ENCODE measurements at places on chromosomes 6 and 20. TPM values are rescaled to one million over a fixed set of nuclear protein-coding genes. Genes with fewer than 3 reads are reported as not detected.

BANF2 gene
- total RNA-seq: not detected

HDGFL1 gene
- total RNA-seq: 0.11 TPM

KHDC1 gene
- 10.2 TPM for total RNA-seq

DNA sequence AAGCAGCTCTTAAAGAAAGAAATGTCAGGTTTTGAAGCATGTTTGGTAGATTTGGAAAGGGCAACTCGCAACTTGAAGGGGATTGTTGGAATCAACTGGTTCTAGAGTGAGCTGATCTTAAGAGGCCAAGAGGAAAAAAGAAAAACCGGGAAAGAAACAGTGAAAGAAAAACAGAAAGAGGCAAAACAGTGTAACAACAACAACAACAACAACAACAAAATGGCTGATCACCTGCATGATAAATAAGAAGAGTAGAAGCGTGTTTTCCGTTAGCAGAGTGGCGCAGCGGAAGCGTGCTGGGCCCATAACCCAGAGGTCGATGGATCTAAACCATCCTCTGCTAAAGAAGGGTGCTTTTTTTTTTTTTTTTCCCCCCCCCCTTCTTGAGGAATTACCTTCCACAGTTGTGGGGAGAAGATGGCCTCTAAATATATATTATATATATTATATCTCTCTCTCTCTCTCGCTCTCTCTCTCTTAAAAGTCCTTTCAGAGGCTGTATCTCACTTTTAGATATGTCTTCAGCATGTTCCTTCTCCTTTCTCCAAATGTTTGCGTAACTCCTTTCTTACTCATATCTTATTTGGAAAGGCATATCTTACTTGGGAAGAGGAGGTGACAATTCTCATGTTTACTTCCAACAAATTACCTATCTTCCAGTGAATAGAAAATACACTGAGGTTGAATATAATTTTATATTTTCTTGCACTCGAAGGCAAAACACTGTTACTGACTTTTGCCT lies 134.4 kb downstream of the OR2B2 start:
- no peaks in the 10 kb centered on the region for H3K36me3 ChIP-seq
- no peak overlapping the region for H3K4me3 ChIP-seq
- no peak for DNase-seq
- H3K4me1 ChIP-seq: peaks cover 10% of the 10 kb centered on the region
- no peak overlapping the region for H3K27ac ChIP-seq

DNA sequence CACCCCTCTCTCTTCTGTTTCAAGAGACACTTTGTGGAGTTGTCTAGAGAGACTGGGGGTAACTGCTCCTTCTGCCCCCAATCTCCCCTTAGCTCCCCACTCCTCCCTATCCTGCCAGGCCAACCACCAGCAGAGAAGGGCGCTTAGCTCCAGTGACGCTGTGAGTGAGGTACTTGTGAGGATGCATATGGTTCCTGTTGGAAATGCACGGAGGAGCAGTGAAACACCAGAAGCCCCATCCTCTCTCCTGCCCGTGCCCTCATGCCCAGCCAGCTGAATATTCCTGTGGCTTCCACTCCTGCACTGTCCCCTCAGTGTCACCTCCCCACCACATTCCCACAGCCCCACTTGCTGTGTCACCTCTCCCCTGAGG lies 11.9 kb downstream of the NT5E start:
- H3K36me3 ChIP-seq: no peaks in the 10 kb centered on the region
- H3K4me3 ChIP-seq: no peak overlapping the region
- no peak for DNase-seq
- H3K27ac ChIP-seq: no peak overlapping the region

DNA sequence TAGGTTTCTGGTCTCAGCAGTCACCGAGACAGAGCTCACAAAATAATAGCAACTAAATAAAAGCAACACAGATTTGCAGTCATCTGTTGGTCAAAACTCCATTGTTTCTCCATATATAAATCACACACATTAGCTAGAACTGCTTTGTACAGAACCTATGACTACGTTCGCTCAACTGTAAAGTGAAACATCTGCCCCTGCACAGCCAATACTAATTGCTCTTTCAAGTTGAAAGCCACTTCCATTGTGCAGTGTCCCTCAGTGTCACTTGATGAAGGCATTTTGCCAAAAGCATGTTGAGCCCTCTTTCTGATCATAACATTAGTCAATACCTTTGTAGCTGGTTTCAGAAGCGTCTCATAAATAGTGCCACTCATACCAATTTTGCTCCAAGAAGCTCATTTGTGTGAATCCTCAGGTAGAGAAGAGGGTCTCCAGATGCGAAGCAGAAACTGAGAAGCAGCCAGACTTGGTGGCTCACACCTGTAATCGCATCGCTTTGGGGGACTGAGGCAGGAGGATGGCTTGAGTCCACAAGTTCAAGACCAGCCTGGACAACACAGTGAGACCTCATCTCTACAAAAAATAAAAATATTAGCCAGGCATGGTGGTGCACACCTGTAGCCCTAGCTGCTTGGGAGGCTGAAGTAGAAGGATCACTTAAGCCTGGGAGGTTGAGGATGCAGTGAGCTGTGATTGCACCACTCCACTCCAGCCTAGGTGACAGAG lies 68.9 kb downstream of the PERP start:
- no peaks in the 10 kb centered on the region for H3K36me3 ChIP-seq
- H3K4me1 ChIP-seq: peaks cover 3% of the 10 kb centered on the region
- H3K4me3 ChIP-seq: no peak overlapping the region
- H3K27ac ChIP-seq: no peak overlapping the region

DNA sequence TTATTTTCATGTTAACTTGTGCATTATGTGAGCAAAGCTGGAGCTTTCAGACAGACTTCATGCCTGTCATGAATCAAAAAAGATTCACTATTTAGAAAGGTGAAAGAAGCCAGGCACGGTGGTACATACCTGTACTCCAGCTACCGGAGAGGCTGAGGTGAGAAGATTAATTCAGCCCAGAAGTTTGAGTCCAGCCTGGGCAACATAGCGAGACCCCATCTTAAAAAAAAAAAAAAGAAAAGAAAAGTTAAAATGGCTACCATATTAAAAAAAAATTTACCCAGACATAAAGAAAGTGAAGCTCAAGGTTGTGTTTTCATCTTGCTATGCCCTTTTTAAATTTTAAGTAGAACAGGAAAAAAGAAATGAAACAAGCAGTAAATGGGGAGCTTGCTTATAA lies 889 bp downstream of the CASS4 start:
- H3K4me1 ChIP-seq: no peaks in the 10 kb centered on the region
- no peaks in the 10 kb centered on the region for H3K27me3 ChIP-seq
- H3K4me3 ChIP-seq: no peak overlapping the region
- no peak for DNase-seq
- H3K36me3 ChIP-seq: peaks cover 18% of the 10 kb centered on the region

Measured in mesothelial cell of epicardium (in vitro differentiated cells).